Stimulated activated CD8-positive, alpha-beta memory T cell treated with anti-CD3 and anti-CD28 coated beads, Interleukin-2, amount 100 ng/mL, for 1 hour (primary cell): ENCODE measurements at places on chromosomes 12 and 14.

- no peak for DNase-seq
Observed at GRCh38 chr12:45675534-45675933, 54.0 kb upstream of the ARID2 start.

GRCh38 chr12:112198120-112198733 lies 72.9 kb downstream of the TRAFD1 start:
- DNase-seq = no peak

DNA sequence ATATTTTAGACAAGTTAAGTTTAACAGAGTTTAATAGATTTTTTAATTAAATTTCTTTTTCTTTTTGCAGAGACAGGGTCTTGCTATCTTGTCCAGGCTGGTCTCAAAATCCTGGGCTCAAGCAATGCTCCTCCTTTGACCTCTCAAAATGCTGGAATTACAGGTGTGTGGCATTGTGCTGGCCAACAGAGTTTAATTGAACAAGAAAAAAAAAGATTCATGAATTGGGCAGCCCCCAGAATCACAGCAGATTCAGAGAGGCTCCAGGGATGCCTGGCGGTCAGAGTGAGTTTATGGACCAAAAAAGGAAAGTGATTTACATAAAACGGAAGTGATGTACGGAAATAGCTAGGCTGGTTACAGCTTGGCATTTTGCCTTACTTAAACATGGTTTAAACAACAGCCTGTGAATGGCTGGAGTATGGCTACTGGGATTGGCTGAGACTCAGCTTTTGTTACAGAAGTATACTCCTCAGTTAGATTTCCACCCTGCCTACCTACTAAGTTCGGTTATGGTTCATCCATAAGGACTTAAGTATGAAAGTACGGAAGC lies 14.5 kb upstream of the TESPA1 start:
- no peak for DNase-seq

DNA sequence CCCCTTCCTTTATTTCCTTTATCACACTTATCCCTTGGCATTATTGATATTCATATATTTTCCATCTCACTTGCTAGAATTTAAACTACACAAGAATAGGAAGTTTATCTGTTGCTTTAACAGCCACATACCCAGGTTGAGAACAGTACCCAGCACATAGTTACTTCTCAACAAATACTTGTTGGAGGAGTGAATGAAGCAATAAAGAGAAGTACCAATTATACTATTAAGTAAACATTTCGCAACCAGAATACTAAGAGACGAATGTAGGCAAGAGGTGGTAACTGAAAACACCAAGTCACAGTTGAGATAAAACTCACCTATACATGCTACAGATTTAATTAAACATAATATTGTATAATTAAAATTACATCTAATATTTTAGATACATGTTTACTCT lies 110.9 kb downstream of the FSCB start:
- DNase-seq = no peak

DNA sequence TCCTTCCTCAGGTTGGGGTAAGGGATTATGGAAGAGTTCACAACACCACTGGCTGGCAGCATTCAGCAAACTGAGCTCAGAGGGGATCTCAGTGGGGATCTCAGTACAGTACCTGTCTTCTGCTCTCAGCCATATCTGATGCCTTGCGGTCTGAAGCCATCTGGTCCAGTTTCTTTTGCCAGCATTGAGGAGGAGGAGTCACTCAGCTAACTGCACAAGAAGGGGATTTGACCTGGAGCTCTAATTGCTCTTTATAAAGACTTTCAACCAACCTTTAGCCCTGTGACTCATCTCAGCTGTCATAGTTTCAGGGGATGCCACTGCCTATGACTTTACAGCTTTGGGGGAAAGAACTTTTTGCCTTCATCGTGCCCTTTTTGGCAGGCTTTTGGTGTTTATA lies 44.9 kb downstream of the JKAMP start:
- no peak for DNase-seq

DNA sequence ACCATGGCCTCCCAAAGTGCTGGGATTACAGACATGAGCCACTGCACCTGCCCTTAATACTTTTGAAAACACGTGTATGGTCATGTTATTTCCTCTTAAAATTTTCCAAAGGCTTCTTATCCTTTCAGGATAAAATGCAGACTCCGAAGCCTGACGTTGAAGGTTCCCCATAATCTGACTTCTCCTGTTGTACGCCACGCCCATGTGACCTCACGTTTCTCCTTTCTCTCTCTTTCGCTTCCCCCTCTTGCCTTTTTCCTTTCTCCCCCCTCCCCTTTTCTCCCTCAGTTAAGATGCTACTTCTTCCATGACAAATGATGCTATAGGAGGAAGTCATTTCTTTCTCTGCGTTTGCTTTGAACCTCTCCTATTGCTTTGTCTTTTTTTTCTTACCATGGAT lies 266.0 kb downstream of the FBXL14 start:
- DNase-seq = no peak

GRCh38 chr12:94139816-94140215 lies 8.6 kb upstream of the PLXNC1 start:
- no peak for DNase-seq
